ENCODE measurements at places on chromosomes 13 and 19.
A peak's percentile ranks its signal among the peaks of the same experiment; 100 is the strongest.

- DNase-seq = no peak
These were observed 6.8 kb upstream of the ZNF765 start for GRCh38 chr19:53388168-53388567.

GRCh38 chr19:35963514-35963913 is 27.3 kb downstream of the LRFN3 start:
- DNase-seq = no peak

DNA sequence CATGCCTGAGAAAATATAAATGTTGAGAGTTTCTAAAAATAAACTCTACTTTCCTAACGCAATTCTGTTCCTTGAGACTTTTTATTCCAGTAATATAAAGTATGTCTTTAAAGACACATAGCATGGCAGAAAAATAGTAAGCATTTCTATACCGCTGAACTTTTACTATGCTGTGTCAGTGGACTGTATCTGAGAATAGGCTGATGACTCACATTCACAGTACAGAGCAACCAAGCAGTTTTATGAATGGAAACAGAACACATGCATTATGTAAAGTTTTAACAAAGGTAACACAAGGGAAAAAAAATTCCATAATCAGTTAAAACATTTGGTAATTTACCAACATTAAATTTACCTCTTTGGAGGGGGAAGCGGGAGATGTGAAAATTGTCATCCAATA is 38.4 kb downstream of the ZDHHC20 start:
- no peak for DNase-seq

GRCh38 chr13:30107121-30107520 is 200.2 kb downstream of the KATNAL1 start:
- no peak for DNase-seq

DNA sequence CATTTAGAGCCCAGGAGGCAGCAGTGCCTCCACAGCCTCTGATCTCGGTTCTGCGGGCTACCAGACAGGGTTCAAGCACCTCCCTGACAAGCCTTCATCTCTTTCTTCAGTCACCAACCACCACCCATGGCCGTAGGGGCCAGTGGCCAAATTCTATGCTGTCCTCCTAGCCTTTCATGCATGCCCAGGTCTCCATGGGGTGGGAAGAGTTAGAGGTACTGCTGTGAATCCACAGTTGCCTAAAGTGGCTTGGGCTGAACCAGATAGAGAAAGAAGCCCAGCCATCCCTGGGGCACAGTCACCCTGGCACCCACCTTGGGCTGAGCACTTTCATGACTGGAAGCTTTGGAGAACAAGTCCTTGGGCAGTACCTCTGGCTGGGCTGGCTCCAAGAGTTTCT is 97.4 kb downstream of the ZDHHC20 start:
- DNase-seq = no peak

DNA sequence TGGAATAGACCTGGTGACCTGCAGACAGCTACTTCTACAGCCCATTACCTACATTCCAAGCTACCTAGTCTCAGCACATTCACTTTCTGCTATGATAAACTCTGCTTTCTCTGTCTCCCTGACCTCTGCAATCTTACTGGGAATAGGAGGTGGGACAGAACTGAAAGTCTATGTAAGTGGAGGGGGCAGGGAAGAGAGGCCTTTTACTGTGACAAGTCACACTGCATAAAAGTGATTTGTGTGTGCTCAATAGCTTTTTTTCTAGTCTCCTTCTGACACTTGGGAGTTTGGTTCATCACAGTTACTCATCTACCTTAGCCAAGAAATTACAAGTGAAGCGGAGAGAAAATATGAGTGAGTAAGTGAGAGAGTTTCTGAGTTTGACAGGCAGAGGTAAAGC is 322.4 kb downstream of the OLFM4 start:
- DNase-seq = no peak

DNA sequence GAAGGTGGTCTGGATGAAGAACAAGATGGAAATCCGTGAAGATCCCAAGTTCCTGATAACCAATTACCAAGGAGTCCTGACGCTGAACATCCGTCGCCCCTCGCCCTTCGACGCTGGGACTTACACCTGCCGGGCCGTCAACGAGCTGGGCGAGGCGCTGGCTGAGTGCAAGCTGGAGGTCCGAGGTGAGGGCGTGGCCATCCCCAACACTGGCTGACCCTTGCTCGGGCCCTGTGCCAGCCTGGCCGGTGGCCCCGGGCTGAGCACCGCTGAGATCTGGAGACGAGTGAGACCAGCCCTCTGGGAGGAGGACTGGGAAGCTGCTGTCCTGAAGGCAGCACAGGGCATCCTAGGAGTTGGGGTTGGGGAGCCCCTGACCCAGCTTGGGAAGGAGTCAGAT is 12.0 kb upstream of the EMC10 start:
- no peak for DNase-seq

- DNase-seq = no peak
These were observed 466.4 kb upstream of the ARGLU1 start for GRCh38 chr13:107034236-107034872.

DNA sequence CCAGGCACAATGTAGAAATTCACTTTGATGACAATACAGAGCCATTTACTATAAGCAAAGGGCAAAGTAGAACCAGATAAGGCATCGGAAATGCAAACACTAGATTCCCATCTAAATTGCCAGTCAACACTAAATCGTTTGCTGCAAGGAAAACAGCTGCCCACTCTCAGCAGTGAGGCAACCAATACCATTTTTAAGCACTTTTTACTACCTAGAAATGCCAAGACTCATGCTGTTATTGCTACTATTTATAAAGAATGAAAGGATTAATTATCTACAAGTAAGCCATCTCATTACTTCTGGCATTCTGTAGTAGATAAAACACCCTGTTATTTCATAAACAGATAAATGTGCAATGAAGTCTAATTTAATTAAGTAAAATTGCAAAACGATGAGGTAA is 422.0 kb downstream of the FGF14 start:
- DNase-seq = no peak

GRCh38 chr13:91302111-91302510 is 45.4 kb upstream of the MIR17HG start:
- DNase-seq = no peak

GRCh38 chr19:5191091-5191490 is 149.5 kb downstream of the PTPRS start:
- no peak for DNase-seq

- DNase-seq = no peak
These were observed 5.0 kb downstream of the APC2 start for GRCh38 chr19:1455002-1455335.

- no peak for DNase-seq
These were observed 1.1 kb downstream of the PIP5K1C start for GRCh38 chr19:3698974-3699740.

- DNase-seq = no peak
These were observed 8.5 kb downstream of the MOB3A start for GRCh38 chr19:2087621-2088100.

GRCh38 chr19:10815969-10816644 is 19.9 kb downstream of the TMED1 start:
- no peak for DNase-seq

DNA sequence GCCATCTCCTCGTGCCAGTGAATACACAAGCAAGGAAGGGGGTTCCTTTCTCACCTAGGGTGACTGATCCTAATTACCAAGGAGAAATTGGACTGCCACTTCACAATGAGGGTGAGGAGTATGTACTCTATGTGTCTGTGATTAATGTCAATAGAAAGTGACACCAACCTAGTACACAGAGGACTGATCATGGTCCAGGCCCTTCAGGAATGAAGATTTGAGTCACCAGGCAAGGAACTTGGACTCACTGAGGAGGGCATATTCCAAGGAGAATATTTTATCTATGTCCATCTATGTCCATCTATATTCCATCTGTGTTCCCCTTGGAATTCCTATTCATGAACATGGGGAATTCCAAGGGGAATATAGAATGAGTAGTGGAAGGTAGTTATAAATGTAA is 9.2 kb upstream of the ALOX5AP start:
- DNase-seq = no peak

DNA sequence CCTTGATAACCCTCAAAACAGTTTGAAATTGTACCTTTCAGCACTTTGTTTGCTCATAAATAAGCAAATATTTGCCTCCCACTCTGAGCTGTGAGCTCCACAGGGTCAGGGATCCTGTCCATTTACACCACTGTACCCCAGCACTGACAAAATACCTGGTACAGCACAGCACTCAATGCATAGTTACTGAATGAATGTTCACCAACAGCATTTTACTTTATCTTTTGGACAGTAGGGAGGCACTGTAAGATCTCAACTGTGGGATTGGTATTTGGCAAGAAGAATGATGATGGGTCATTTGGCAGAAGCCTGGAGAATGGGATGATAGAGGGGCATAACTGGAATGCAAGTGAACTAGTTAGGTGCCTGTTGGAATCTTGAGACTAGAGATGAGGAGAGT is 127.2 kb upstream of the ARGLU1 start:
- no peak for DNase-seq

DNA sequence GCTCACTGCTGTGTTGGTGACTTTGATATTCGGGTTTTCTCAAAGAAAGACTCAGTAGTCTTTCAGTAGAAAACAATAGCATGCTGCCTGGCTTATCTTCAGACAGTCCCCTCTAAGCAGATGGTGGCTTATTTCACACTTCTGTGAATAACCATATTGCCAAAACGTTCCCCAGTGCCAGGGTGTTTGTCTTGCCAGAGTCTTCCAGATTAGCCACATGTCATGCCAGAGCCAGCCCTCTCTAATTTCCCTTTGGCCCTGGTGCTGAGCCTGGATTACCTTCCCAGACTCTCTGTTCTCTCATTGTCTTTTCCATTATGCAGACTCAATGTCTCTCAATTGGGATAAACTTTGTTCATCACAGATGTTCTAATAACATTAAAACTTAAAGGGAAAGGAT is 488.0 kb upstream of the ATXN8OS start:
- DNase-seq = no peak

- no peak for DNase-seq
These were observed 36.5 kb downstream of the SIPA1L3 start for GRCh38 chr19:37943480-37943879.

GRCh38 chr19:16862826-16863415 is 25.9 kb upstream of the F2RL3 start:
- DNase-seq = no peak

- no peak for DNase-seq
These were observed 424.9 kb downstream of the FGF9 start for GRCh38 chr13:22095794-22096193.

DNA sequence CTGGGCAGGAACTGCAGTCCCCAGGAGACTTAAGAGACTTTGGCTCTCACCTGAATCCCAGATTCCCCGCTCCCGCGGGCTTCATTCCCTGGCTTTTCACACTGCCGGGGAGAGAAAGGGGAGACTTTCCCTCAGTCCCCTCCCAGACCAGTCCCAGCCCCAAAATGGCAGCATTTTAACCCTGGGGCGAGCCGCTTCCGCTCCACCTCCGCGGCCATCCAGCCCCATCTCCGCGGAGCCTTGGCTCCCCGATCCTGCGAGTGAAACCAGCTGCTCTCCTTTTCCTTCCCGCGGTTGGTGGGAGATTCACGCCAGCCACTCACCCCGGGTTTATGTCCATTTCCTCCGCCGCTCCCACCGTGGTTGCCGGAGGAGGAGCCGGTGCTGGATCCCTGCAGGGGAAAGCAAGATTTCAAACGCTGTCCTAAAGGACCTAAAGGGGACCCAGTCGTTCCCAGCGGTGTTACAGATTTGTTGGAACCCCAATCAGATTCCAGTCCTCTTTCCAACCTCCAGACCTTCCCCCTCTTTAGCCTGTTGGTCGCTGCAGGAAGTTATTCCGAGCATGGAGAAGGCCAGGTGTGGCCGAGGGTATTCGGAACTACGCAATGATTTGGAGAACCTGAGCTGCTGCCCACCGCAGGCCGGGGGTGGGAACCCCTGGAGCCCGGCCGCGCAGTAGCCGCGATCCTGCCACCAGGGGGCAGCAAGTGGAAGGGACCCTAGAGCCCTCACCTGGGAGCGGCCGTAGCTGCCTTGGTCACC is 3.4 kb downstream of the DMKN start:
- DNase-seq = peak; percentile 49

DNA sequence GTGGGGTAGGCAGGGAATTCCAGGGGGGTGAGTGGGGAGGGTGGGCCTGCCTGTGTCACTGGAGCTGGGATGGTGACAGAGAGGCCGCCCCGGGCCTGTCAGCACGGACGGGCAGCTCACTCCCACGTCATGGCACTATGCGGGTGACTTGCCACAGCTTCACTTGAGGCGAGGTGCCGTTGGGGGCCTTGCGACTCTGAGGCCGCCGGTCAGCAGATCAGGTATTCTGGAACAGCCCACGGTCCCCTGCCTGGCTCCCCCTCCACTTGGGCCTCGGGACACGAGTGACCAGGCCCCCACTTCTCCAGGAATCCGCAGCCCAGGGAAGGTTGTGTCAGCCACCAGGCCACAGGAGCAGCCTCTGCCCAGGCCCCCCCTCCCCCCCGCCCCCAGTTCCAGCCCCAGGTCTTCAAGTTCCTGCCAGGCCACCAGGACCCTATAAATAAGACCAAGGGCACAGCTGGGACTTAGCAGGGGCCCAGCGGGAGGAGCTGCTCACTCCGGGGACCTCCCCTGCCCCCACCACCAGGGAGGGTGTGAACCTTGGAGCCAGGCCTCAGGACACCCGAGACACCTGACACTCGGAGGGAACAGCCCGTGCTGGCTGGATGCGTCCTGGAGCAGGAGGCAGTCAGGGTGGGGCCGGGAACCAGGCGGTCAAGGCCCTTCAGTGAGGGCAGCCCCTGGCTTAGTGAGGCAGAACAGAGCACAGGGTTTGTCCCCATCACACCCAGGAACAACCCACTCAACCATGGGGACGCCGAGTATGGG is 2.7 kb upstream of the MIDN start:
- no peak for DNase-seq

DNA sequence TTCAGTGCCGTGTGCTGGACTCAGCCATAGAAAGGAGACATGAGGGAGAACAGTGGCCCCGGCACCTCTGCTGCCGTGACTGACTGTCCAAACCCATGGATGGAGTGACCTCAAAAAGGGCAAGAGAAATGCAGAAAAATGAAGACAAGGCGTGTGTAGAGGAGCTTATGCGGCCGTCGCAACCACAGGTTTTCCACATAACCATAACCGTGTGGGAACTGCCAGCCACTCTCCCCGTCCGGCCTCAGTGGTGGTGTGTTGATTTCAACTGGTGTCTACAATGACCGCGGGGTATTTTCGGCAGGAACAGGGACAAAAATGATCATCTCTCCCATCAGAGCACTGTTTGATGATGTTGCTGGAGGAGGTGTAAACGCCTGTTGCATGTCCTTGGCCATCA is 42.9 kb upstream of the F7 start:
- no peak for DNase-seq

- no peak for DNase-seq
These were observed 3.1 kb upstream of the DHRS12 start for GRCh38 chr13:51807041-51807440.

- DNase-seq = no peak
These were observed 29.0 kb downstream of the URI1 start for GRCh38 chr19:29971002-29971401.

DNA sequence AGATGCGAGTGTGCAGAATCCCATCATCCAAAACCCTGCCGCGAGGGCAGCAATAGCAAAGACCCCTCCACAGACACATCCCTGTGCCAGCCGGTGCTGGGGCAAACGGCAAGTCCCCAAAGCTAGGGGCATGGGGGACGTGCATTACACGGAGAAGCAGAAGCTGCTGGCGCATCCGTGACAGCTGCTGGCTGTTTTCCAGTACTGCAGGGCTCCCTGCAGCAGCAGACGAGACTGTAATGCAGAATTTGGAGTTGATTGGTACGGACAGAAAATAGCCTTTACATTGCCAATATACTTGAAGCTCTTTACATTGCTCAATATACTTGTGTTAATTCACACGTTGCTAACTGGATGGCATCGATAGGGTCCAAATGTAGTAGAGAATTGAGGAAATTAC is 77.2 kb upstream of the TMTC4 start:
- DNase-seq = no peak

GRCh38 chr13:110134801-110135200 is 172.2 kb downstream of the COL4A1 start:
- DNase-seq = no peak

Measured in CD8-positive, alpha-beta memory T cell (primary cell).